ENCODE measurements at places on chromosomes 6 and 20.

DNA sequence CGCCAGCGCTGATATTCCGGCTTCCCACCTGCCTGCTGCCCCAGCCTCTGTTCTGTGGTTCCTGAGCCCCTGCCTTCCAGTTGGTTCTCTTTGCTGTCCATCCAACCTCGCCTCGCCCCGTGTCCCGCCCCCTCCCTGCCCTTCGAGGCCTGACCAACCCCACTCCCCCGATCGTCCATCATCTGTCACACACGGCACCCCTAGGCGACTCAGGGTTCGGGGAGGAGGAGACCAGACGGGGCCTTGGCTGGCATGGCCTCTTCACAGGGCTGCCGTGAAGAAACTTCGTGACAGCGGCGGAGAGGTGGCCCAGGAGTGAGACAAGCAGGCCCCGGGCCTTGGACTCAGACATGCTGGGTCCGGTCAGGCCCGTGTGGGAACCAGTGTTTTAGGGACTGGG is 226.1 kb downstream of the QKI start:
- no peak for DNase-seq

GRCh38 chr20:63662813-63663189 is 4.7 kb downstream of the RTEL1 start:
- no peak for DNase-seq

DNA sequence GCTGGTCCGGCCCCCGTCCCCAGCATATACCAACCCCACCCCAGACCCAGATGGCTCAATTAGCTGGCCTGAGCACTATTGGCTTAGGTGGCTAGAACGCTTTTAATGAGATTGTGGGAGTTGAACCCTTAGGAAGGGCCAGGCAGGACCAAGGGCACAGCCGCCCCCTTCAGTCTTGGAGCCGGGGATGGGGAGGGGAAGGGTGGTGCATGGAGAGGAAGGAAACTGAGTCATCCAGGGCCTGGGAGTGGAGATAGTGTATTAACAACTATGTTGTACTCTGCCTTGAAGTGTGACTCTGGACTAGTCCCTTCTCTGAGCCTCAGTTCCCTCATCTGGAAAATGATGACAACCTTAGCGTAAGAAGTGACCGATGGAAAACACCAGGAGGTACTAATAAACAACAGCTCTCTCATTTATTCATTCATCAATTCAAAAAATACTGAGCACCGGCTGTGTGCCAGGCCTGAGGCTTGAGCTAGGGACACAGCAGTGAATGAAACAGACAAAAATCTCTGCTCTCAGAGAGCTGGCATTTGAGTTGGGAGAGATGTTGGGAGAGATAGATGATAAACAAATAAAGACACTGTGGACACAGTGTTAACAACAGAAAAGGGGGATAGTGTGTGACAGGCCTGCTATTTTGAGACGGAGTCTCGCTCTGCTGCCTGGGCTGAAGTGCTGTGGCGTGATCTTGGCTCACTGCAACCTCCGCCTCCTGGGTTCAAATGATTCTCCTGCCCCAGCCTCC is 11.5 kb downstream of the PEDS1 start:
- no peak for DNase-seq

GRCh38 chr6:16781348-16782169 is 20.3 kb upstream of the ATXN1 start:
- DNase-seq: no peak

DNA sequence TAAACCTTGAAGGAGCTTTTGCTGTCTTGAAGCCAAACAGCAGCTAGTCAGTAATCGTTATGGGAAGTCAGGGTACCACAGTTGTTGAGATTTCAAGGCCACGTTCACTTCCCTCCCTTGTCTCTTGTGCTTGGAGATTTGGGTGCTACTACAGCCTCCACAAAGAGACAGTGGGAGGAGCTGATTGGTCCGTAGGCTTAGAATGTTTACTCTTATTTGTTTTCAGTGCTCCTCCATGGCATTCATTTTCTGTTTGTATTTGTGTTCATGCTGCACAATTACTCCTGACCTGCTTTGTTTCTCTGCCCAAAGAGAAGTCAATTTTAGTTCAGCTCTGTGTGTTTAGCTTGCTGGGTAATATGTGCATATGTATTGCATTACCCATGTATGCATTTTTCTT is 147.7 kb downstream of the PRL start:
- DNase-seq: peak; percentile 30

- DNase-seq: no peak
Measured at GRCh38 chr20:56949318-56949717, 317.1 kb downstream of the BMP7 start.

- DNase-seq: no peak
Measured at GRCh38 chr6:43455531-43456428, at the start of gene DLK2. TSS of gene DLK2 (minus strand) at chr6:43455548. CDS start at chr6:43454825, 723 bp downstream.

- no peak for DNase-seq
Measured at GRCh38 chr6:3045777-3046176, 22.5 kb upstream of the RIPK1 start.

DNA sequence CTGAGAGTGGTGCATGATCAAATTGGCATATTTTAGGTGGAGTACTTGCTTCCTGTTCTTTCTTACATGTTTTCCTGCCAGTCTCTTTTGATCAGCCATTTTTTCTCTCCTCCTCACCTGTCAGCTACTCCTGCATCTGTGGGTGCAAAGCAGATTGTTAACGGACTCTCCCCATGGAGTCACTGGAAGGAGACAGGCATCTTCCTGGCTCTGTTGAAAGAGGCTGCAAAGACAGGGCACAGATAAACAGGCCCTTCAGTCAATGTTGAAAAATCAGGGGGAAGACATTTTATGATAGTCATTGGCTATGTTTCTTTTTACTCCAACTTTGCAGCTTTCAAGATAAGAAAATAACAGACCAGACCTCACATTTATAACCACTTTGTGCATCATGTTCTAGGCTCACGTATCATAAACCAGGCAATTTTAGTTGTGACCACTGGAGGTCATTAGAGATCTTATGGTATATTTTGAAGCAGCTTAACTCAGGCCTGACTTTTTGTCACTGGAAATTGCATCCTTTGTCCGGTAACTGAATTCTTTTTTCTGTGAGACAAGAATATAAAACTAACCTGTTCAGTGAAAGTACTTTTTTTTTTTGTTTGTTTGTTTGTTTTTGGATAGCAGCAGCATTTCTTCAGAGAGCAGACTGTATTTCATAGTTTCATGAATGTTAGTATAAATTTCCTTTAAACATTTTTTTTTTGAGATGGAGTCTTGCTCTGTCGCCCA is 20.1 kb downstream of the ECT2L start:
- DNase-seq: peak; percentile 58

- no peak for DNase-seq
Measured at GRCh38 chr6:86148586-86148985, 505.9 kb upstream of the SYNCRIP start.

DNA sequence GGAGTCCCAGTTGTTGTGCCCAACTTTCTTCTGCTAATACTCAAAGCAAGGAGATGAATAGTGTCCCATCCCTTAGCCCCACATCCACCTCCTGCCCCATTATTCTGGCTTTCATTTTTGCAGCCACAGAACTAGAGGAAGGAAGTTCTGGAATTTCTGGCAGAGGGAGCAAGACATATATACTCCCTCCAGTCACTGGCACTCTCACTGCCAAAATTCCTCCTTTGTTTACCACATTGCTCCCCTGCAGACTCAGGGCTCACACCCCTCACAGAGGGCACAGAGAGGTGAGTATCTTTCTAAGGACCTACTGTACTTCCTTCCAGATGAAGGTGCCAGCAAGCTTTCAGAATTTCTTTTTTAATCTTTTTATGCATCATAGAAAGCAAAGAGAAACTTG is 168.0 kb upstream of the ID4 start:
- DNase-seq: no peak

DNA sequence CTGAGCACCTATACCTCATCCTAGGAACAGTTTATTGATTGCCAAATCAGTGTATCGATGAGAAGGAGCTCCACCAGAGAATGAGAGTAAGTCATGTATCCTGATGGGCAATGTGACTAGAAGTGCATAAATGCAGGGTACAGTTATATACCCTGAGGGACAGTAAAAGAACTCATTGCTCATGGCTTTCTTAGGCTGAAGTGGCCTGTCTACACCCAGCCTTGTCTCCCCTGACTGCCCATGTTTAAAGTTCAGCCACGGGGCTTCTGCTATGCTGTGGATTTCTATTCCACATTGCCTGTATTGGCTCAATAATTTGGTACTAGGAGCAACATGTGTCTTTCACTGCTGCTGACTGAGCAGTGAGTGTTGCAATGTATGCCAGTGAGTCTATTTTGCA is 400.4 kb upstream of the IMPG1 start:
- DNase-seq: no peak

DNA sequence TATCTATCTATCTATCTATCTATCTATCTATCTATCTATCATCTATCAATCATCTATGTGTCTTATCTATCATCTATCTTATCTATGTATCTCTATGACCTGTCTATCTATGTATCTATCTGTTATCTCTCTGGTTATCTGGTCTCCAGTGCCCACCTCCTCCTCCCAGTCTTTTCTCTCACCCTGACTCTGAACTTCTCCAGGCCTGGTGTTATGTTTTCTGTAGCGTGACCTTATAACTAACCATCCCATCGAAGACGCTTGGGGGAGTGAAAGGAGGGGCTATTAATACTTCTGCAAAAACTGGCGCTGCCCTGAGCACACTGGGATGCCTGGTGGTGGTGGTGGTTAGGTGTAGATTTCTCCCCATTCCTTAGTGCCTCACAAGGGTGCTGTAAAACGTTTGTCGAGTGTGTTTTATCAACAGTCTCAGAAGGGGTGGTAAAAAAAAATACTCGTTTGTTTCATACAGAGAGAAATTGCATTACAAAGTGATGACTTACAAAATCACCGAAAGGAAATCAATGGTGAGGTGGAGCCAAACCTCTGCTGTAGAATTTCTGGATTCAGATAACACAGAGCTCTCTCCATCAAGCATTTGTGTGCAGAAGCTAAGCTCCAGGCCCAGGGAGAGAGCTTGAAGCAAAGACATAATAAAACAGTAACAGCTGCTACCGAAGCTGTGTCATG is 156.2 kb downstream of the BCAS1 start:
- no peak for DNase-seq

DNA sequence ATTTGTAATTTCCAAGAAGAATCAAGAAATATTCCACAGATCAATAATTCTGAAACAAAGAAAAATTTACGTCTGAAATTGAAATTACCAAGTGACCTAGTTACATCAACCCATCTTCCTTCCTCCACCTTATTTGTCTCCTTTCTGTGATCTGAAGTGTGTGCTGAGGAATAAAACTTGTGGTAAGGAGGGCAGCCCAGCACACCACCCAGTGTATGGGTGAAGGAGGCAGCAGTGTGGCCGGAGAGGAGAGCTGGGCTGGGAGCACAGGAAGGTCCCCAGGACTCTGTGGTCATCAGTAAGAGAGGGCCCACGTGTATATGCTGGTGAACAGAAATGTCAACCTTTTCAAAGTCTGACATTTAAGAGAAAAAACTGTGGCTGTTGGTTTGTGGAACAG is 11.3 kb upstream of the CCR6 start:
- DNase-seq: no peak

DNA sequence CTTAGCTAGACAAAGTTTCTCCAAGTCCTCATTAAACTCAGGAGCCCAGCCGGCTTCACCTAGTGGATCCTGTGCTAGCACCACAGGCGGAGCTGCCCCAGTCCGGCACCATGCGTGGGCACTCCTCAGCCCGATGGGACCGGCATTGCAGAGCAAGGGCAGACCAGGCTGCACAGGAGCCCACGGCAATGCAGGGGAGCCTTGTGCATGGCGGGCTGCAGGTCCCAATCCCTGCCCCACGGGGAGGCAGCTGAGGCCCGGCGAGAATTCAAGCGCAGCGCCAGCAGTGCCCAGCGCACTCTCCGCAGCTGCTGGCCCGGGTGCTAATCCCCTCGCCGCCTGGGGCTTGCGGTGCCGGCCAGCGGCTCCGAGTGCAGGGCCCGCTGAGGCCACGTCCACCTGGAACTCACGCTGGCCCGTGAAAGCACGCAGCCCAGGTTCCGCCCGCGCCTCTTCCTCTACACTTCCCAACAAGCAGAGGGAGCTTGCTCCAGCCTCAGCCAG is 292.3 kb upstream of the EYS start:
- no peak for DNase-seq

DNA sequence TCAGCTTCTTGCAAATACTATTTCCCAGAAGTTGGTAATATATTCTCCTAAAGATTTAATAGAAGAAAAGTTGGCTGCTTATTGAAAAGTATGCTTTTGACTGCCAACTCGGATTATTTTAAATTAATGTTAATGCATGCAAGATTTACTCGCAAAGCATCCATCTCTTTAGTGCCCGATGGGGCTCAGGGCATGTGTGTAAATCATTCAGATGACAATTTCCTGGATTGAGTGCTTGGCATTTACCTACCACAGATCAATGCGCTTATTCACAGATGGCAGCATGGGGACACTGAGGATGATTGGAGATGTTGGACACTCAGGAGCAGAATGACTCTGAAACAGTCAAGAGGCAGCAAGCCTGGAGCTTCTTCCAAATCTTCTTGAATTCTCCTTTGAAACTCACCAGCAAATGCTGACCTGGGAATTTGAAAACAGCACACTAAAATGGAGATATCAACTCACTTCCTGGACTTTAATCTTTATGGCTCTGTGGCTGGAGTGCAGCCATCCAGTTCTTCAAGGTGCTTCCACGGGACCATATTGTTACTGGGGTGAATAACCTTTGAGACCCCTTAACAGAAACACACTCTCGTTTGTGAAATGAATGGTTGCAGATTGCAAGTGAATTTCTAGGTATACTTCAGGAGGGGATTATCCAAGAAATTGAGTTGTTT is 34.1 kb upstream of the TIAM2 start:
- DNase-seq: no peak

GRCh38 chr20:48822879-48823385 is 4.9 kb downstream of the PREX1 start:
- DNase-seq: no peak

DNA sequence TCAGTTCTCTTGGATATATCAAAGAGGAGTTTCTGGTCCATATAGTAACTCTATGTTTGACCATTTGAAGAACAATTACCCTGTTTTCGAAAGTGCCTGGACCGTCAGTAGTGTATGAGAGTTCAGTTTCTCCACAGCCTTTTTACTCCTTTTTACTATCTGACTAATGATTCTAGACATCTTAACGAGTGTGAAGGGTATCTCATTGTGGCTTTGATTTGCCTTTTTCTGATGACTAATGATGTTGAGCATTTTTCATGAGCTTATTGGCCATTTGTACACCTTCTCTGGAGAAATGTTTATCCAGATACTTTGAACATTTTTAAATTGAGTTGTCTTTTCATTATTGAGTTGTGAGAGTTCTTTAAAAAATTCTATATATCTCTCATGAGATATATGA is 114.9 kb upstream of the ATXN1 start:
- no peak for DNase-seq

- DNase-seq: no peak
Measured at GRCh38 chr6:36377594-36377993, 9.9 kb downstream of the ETV7 start.
